ENCODE measurements at places on chromosomes 5 and 9. TPM values are rescaled to one million over a fixed set of nuclear protein-coding genes. Genes with fewer than 3 reads are reported as not detected.

- DNase-seq = no peak
Measured at GRCh38 chr5:11955331-11955730, 51.1 kb upstream of the CTNND2 start.

DNA sequence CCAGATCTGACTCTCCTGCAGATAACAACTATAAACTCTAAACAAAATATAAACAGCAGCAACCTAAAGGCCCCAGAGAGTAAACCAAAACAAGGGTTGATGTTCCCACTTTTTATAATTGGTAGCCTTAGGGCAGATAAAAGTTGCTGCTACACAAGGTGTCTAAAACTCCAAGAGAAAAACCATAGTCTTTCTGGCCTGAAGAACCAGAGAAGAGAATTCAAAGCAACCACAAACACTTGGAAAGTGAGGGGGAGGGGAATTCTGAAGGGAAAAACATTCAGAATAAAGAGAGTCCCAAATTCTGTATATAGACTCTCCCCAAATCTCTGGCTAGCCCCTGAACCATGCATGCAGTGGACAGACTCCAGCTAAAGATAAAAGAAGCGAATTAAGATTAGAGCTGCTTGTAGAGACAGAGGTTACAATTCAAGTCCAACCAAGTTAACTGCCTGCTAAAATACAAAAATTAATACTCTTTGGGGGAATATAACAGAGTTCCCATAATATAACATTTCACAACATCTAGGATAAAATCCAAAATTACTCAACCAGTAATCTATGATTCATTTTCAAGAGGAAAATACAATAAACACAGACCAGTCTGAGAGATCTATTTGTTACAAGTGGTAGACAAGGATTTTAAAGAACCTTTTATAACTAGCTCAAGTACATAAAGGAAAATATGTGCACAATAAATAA, 37.5 kb upstream of the RGMB start:
- DNase-seq = no peak

DNA sequence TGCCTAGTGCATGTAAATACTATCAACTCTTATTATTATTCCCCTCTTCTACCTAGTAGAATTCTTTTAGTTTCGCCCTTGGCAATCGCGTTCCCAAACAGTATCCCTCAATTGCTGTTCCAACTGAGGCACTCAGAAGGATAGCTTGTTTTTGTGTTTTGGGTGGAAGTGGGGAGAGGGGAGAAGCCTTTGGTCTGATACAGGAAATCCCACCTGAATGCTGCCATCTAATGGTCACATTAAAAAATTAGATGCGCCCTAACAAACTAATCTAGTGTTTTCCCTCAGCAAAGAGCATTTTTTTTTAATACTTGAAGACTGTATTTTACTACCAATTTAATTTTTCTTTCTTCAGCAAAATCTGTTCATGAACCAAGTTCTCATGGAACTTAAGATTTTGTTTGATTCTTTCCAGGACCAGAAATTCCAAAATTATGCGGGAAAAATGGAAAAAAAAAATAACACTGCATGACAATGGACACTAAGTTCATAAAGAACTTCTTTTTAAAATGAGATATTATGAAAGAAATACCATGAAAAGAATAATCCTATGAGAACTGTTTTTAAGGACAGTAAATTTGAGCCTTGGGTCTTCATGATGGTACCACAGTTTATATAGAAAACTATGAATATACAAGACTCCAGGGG, 22.2 kb upstream of the GLDC start:
- DNase-seq = peak; percentile 67

- DNase-seq = no peak
Measured at GRCh38 chr5:143653256-143653655, 158.7 kb upstream of the HMHB1 start.

GRCh38 chr5:132209131-132209530, 18.5 kb downstream of the P4HA2 start:
- DNase-seq = no peak

GRCh38 chr5:62268234-62268633, 37.8 kb upstream of the KIF2A start:
- no peak for DNase-seq

DNA sequence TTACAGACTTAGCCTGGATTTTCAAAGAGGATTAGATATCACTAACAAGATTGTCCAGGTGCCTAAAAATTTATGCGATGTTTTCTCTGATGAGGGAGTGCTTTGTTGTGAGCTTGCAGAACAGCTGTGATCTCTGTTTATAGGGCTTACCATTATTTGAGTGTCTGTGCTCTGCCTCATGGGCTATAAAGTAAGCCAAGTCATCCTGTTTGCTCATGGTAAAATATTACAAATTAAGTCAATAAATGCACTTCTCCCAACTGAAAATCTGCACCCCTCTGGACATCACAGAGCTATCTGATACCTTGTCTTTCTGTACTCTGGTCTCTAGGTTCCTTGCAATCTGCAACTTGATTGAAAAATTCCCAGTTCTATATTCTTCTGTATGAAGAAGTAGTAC, 293.4 kb upstream of the ACTBL2 start:
- DNase-seq = no peak

DNA sequence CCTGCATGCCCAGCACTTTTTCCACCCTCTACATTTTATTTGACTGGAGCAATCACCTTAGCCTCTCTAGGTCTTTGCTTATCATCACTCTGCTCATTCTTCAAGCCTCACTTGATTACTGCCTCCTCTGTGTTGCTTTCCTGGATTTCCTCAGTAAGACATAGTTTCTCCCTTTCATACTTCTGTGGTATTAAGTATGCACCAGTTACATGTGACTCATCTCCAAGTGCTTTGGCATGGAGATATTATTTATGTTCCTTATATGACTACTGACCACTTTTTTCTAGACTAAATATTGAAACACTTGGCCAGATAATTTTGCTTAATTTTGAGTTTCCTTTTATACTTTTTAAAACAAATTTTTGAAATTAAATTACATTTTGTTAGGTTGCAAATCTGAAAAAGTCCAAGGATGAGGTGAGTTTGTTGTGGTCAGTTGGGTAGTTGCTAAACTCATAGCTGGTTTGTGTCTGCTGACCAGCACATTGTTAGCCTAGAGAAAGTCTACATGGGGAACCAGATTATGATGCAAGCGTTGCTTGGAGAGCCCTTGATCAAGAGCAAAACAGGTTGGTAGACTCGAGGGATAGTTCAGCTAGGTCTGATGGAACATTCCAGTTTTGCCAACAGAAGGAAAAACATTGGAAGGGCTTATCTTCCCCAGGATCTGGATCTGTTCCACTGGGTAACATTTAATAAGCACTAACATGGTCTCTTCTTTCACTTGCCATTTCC, 140.2 kb downstream of the TMC1 start:
- DNase-seq = no peak

DNA sequence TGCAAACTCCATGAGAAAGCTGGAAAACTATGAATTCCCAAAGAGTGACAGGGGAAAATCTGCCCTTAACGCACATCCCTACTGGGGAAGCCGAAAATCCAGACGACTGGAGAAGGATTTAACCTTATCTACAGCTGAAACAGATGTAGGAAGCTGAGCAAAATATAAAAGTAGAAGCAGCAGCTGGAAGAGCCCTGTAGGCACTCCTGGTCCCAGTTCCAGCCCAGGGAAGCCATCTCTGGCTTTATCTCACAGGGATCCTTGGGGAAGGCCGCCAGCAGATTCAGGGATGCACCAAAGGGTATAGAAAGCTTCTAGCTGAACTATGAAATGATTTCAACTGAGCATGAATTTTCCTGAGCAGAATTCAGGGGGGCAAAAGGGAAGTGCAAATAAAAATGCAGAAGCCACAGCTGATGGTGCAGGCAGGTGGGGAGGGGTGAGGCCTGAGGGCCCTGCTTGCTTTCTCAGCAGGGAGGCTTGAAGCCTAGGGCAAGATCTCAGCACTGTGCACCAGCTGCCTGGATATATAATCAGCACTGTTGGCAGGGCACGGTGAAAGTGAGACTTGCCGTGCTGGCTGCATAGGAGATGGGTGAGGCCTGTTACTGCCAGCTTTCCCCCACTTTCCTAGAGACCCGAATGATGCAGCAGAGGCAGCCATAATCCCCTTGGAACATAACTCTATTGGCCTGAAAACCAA, 2019.5 kb upstream of the NUDT12 start:
- no peak for DNase-seq

GRCh38 chr5:57298985-57299491, 125.2 kb downstream of the GPBP1 start:
- peak; percentile 10 for DNase-seq

GRCh38 chr5:79831381-79832309, 142.0 kb downstream of the CMYA5 start:
- DNase-seq = no peak

- no peak for DNase-seq
Measured at GRCh38 chr5:180332051-180332517, 21.1 kb downstream of the GFPT2 start.

GRCh38 chr9:127783111-127784008, 2.5 kb upstream of the CDK9 start:
- no peak for DNase-seq

GRCh38 chr5:179825655-179826182, 5.0 kb downstream of the SQSTM1 start:
- no peak for DNase-seq

GRCh38 chr5:58314356-58315210, 145.3 kb downstream of the PLK2 start:
- DNase-seq = no peak

DNA sequence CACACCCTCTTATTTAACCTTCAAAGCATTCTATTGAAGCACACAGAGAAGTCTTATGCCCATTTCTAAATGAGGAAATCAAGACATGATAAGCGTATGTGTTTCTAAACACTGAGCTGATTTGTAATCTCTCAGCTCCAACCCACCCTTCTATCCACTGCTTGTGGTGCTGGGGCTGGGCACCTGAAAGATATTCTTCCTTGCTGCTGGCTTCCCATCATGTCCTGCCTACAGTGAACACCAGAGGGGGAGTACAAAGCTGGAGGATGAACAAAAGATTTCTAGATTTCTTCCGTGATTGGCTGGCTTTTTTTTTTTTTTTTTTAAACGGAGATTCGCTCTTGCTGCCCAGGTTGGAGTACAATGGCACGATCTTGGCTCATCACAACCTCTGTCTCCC, 14.4 kb downstream of the ACTL7A start:
- no peak for DNase-seq

DNA sequence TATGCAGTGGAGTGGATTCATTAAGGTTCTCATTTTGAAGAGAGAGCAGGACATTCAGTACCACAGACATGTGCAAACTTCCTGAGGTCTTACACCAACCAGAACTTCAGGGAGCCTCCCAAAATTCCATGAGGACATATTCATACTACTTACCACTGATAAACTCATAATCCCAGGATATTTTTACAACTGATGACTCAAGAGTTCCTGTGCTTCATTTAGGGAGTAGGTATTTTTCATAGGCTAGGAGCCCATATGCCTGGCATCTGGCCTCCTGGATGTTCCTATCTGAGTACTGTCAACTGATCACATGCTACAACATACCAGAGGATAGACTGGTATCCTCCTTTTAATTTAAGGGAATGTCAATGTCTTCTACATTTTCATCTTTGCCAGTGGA, 578.0 kb downstream of the EFNA5 start:
- DNase-seq = no peak

- no peak for DNase-seq
Measured at GRCh38 chr5:94361832-94362796, 256.3 kb downstream of the KIAA0825 start.

The MPDZ gene
- 43.6 TPM for total RNA-seq

The GABRA1 gene
- 29.8 TPM for total RNA-seq

The C5orf52 gene
- not detected for total RNA-seq

The RAB3C gene
- 46.5 TPM for total RNA-seq

The MTX3 gene
- total RNA-seq = 14.7 TPM

The SNCB gene
- 15.5 TPM for total RNA-seq

The GCNT4 gene
- 2.4 TPM for total RNA-seq

The OR5C1 gene
- total RNA-seq = not detected

The TLX3 gene
- total RNA-seq = not detected

The FBXL7 gene
- total RNA-seq = 1.2 TPM
